OCI-LY7 (cell line): ENCODE measurements at places on chromosomes 5 and 9. TPM values are rescaled to one million over a fixed set of nuclear protein-coding genes. Genes with fewer than 3 reads are reported as not detected.

DNA sequence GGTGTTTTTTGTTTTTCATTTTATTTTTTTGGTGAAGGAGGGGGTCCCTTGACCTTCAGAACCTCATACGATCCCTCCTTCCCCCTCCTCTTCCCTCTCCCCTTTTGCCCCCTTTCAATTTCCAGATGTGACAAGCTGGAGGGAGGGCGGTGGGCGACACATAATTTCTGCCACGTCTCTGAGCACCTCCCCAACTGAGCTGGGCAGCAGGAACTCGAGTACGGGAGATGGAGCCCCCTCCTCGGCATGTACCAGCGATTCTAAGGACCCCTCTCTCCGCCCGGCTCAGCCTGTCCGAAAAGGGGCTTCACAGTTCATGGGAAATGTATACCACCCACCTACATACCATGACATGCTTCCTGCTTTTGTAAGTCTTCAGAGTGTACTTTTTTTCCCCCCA is 52.4 kb downstream of the PRRC2B start:
- no peak for DNase-seq

DNA sequence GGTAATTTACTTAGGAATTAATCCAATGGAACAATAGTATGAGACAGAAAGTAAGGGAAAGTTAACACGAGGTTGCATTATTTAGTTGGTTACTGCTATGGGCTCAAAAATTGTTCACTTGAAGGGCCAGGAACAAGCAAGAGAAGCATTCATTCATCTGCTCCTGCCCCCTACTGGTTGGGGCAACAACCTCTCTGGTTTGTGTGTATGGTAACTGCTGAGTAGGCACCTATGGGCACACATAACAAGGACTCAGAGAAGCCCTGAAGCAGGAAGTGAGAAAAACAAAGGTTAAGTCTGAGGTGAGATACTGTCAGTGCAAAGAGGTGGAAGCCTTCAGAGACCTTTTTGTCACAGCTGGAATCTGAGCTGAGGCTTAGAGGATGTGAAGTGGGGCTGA is 34.4 kb upstream of the RANBP6 start:
- DNase-seq: peak; percentile 53

CENPH gene
- total RNA-seq: 105 and 126 TPM in 2 replicates

GCNT1 gene
- total RNA-seq: 29.5 and 38.4 TPM in 2 replicates

CCDC192 gene
- total RNA-seq: not detected in 2 replicates

DNA sequence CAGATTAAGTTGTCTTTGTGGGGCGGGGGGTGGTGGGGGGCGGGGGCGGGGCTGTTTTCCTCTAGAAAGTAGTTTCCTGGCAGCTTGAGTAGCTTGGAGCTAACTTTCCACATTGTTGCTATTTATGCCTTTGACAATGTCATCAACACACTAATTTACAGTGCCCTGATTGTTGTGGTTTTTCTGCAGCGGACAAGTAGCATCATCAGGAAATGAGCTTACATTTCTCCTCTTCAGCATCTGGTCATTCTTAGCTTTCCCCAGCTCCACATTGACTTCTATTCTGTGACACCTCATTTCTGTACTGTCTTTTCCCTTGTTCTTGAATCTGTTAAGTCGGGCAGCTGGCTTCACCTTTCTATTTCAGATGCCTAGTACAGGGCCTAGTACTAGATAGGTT is 112.3 kb upstream of the RAD23B start:
- no peak for DNase-seq
